ENCODE measurements at places on chromosomes 5 and 9. TPM values are rescaled to one million over a fixed set of nuclear protein-coding genes. Genes with fewer than 3 reads are reported as not detected.

DNA sequence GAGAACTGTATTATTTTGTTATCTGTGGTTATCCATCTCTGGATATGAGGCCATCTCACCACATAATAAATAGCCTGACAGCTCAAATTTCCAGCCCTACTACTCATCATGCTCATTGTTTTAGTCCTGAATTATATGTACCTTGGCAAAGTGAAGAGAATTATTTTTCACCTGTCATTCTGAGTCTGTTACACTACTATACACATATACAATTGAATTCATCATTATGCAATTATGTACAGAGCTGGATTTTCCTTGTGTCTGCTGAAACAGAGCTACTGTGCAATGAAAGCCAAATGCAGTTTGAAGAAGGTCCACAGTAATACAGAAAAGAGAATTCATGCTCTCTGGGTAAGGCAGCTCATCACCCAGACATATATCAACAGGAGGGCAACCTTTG lies 28.5 kb downstream of the ESM1 start:
- DNase-seq = no peak

DNA sequence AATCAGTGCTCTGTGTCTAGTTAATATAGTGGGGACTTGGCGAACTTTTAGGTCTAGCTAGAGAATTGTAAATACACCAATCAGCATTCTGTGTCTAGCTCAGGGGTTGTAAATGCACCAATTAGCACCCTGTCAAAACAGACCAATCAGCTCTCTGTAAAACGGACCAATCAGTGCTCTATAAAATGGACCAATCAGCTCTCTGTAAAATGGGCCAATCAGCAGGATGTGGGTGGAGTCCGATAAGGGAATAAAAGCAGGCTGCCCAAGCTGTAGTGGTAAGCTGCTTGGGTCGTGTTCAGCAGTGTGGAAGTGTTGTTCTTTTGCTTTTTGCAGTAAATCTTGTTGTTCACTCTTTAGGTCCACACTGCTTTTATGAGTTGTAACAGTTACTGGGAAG lies 3.6 kb upstream of the OTULINL start:
- DNase-seq = no peak

GRCh38 chr9:103941104-103941503 lies 153.0 kb upstream of the SMC2 start:
- DNase-seq = no peak

The CLPTM1L gene
- 34.3 TPM for total RNA-seq

The PLPPR1 gene
- not detected for total RNA-seq

Measured in heart left ventricle (tissue), 16 donors.